ENCODE measurements at places on chromosomes 2 and 18. TPM values are rescaled to one million over a fixed set of nuclear protein-coding genes. Genes with fewer than 3 reads are reported as not detected.

DNA sequence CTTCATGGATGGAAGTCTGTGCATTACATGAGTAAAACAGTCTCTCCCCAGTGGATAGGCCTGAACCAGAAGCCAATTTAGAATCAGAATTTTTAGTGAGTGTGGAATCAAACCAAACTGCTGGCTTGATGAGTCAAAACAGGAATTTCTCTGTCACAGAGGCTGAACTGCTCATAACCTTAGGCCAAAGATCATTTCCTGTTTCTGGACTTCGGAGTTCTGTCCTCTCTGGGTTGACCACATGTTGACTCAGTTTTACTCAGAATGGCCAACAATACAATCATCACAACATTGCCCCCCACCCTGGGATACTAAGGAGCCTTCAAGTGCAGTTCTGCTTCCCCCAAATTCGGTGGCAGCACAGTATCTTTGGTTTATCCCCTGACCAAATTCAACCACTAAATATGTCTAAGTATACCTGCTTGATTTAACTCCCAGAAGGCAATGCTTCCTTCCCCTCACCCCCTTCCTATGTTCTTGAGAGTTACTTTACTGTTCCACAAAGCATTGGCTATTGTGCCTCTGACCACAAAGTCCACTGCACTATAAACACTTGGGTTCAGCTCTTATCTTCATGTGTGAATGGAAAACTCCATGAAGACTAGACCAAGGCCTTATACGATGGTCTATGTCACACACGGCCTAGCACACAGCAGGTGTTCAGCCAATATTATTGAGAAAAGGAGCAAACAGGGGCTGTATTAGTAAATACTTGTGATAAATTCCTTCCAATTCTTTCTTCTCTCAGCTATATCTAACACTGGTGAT lies 67.8 kb downstream of the NXPH2 start:
- DNase-seq = no peak

BUB1 gene
- 22.7 TPM for polyA plus RNA-seq

ARHGEF33 gene
- 2.0 TPM for polyA plus RNA-seq

DNA sequence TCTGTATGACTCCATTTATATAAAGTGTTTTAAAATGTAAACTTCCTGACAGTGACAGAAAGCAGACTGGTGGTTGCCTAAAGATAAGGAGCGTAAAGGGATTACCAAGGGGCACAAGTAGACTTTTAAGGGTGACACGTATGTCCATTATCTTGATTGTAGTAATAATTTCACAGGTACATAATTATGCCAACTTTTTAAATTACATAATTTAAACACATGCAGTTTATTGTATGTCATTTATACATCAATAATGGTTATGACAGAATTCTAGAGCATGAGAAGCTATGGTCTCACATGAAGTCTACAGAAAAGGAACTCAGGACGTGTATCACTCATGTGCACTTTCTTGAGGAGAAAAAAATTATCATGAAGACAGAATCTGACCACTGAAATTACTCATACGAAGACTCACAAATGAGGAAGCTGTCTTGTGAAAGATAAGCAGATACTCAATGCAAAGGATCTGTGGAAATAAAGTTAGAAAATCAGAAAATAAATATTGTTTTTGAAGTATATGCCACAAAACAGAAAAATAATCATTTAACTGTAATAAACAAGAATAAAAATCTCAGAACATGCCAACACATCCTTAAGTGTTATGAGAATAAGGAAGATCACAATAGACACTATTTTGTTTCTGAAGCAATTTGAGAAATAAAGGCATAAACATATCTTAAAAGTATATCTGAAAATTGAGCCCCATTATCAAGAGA lies 84.4 kb downstream of the TMEM131 start:
- no peak for DNase-seq

- DNase-seq = no peak
These were observed 24.5 kb upstream of the LPIN2 start for GRCh38 chr18:3037423-3037915.

DNA sequence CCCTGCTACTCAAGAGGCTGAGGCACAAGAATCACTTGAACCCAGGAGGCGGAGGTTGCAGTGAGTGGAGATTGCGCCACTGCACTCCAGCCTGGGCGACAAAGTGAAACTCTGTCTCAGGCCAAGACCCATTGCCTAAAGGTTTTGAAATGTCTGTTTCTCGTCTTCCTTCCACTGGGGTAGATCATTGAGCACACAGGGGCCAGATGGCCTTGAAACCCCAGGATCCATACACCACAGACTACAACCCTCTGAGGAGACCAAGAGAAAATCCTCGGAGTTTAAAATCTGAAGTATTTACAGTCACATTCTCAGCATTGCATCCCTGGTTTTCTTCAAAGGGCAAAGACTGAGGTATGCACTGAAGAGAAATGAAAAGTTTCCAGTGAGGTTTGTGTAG lies 7.1 kb upstream of the EPAS1 start:
- no peak for DNase-seq

AQP4 gene
- polyA plus RNA-seq = 0.53 TPM

DNA sequence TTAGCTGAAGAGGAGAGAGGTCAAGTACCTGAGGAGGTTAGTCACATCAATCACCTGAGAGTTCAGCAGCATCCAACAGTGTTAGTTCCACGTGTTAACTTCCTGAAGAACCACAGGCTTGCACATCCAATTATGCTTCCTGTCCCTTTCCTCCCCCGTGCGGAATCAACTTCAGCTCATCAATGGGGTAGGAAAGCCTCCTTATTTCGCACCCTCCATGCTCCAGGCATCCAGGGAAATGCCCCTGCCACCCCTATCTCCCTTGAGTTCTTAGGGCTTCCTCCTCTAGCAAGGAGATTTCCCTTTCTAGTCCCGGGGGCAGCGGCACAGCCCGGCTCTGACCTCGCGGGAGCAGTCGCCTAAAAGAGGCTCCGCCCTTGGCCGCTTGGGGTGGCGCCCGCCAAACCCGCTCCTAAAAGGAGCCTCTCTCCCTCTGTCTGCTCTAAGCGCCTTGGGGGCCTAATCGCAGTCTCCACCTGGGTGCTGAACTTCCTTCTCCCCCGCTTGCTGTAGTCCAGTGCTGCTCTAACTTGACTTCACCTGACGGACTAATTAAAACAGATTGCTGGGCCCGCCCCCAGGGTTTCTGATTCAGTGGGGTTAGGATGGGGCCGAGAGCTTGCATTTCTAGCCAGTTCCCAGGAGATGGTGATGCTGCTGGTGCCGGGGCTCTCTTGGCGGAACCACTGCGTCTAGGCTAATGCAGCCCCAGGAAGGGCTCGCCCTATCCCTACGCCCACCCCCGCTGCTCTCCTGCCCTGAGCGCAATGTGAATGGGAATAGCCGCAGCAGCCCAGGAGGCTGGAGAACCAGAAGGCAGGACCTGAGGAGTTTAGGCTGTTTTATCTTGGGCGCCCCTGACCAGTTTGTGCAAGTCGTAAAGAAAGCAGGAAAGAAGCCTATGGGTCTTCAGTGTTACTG lies 3.4 kb upstream of the TET3 start:
- no peak for DNase-seq

DNA sequence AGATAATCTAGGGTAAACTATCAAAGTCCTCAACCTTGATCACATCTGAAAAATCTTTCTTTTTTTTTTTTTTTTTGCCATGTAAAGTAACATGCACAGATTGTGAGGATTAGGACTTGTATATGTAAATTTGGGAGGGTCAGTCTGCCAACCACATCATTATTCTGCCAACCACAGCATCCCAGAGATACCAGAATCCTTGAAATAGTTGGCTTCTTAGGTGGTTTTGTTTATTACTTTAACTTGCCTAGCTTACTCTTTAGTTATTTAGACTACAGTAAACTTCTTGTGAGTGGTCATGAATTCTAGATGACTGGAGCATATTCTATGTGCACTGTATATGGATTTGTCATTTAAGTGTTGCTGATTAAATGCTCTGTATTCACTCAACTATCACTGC lies 242.1 kb upstream of the RBMS1 start:
- DNase-seq = no peak

YIPF4 gene
- polyA plus RNA-seq = 67.2 TPM

DNA sequence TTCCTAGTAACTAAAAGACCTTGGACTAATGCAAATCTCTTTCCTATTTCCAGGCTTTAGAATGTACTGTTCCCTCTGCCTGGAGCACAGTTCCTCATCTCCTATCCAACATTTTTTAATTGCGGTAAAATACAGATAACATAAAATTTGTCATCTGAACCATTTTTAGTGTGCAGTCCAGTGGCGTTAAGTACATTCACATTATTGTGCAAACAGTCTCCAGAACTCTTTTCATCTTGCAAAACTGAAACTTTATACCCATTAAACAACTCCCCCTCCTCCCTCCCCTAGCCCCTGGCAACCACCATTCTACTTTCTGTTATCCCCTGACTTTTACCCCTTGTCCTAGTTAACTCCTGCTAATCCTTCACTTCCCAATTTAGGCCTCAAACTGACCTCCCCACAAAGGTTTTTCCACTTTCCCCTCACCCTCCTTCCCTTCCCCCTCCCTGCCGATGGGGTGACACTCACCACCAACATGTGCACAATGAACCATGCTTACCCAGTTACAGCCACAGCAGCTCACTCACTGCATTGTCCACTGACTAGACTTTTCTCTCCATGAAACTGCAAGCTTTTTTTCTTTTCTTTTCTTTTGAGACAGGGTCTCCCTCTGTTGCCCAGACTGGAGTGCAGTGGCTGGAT lies 54.8 kb downstream of the KIAA2012 start:
- DNase-seq = no peak

DNA sequence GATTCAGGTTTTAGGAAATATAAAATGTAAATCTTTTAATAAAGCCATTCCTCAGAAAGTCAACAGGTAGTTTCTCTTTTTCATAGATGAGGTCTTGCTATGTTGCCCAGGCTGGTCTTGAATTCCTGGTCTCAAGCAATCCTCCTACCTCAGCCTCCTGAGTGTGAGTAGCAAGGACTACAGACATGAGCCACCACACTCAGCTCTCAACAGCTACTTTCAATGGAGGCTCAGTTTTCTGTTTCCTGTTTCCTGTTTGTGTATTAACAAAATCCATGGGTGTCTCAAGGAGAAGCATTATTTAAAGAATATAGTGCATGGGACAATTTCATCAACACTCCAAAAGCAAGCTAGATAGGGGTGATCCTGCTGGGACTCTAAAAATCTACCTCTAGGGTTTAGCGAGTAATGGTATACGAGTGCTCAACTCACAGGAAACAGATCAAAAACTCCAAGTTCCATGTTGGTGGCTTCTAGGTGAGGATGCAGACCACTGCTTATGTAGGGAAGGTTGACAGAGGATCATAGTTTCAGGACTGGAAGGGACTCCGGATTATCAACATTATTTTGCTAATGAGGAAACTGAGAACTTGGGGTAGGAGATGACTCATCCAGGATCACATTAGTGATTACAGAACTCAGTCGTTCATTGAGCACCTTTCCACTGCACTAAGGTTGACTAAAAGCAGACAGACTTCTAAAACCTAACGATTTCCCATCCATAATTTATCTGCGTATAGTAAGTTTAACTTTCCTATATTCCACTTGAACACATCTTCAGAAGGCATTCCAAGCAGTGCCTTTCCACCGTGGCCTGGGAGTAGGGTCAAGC lies 61.7 kb upstream of the WIPF1 start:
- DNase-seq = no peak

CHRNG gene
- polyA plus RNA-seq = 1.1 TPM

- no peak for DNase-seq
These were observed 109.7 kb downstream of the FOXI3 start for GRCh38 chr2:88342749-88343148.

DNA sequence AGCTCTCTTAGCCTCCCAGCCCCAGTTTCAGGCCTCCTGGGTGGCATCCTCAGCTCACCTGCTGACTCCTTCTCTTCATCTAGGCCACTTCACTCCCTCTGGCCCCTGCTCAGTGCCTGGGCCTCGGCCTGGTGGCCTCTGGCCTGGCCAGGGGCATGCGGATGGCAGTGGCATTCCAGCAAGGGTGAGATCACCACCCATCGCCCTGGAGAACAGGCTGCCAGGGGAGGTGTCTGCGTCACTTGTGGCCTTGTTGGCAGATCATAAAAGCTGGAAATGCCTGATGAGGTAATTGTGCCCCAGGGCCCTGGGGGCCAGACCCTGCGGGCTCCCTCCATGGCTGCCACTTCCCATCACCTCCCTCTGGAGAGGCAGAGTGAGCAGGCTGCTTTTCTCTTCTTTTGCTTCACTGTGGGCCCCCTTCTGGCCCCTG lies 72.5 kb upstream of the SMAD2 start:
- no peak for DNase-seq
